ENCODE measurements at places on chromosomes 11 and 22.
A peak's percentile ranks its signal among the peaks of the same experiment; 100 is the strongest.

GRCh38 chr11:34029176-34029575 is 22.4 kb upstream of the CAPRIN1 start:
- peaks cover 3% of the 10 kb centered on the region for H3K4me1 ChIP-seq
- H3K4me3 ChIP-seq = no peak overlapping the region
- no peaks in the 10 kb centered on the region for H3K36me3 ChIP-seq
- no peak for DNase-seq
- no peaks in the 10 kb centered on the region for H3K27me3 ChIP-seq

DNA sequence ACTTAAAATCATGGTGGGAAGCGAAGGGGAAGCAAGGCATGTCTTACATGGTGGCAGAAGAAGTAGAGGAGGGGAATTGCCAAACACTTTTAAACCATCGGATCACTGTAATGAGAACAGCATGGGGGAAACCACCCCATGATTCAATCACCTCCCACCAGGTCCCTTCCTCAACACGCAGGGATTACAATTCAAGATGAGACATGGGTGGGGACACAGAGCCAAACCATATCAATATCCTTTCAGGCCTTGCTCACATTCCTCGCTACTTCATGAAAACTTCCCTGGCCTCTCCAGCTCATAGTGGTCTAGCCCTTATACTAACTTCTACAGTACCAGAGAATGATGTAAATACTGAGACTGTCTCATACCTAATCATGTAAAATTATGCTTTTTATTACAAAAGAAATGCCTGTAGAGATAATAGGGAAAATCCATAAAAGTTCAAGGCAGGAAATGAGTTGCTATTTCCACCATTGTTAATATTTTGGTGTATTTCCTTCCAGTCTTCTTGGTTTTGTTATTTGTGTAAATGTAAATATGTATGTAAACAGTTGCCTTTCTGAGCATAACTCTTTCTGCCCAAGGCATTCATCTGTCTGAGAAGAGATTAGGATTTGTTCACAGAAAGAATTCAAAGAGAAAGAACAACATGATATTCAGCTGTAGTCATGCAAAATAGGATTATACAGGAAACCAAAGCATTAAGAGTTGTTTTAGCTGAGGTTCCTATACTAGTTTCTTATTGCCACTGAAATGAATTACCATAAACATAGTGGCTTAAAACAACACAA is 104.3 kb upstream of the LDLRAD3 start:
- DNase-seq = no peak
- no peak overlapping the region for H3K4me3 ChIP-seq
- no peaks in the 10 kb centered on the region for H3K36me3 ChIP-seq
- no peaks in the 10 kb centered on the region for H3K4me1 ChIP-seq

- peaks cover 36% of the 10 kb centered on the region for H3K4me1 ChIP-seq
- H3K27me3 ChIP-seq = no peaks in the 10 kb centered on the region
- H3K4me3 ChIP-seq = peak overlapping the region; percentile 45
- peak overlapping the region; percentile 81 for H3K27ac ChIP-seq
Observed at GRCh38 chr11:64208086-64208795, 1.7 kb downstream of the FERMT3 start.

- H3K36me3 ChIP-seq = no peaks in the 10 kb centered on the region
- peaks cover 20% of the 10 kb centered on the region for H3K4me1 ChIP-seq
- H3K4me3 ChIP-seq = no peak overlapping the region
- no peak overlapping the region for H3K27ac ChIP-seq
- no peaks in the 10 kb centered on the region for H3K27me3 ChIP-seq
Observed at GRCh38 chr11:66983275-66983924, 8.3 kb downstream of the C11orf86 start.

DNA sequence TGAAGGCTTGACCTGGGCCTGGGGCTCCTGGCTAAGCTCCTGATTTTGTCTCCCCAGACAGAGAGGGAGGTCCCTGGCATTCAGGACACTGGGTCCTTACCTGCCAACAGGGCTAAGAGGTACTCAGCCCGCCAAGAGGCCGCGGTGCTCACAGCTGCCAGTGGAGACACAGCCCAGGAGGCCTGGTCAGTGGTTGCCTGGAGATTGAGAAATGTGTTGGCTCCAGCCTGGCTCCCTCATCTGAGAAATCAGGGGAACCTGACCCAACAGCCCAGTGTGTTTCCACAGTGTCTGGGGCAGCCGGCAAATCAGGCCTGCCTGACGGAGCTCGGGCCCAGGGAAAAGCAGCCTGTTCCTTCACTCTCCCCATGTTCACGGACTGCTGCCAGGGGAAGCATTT is 79.4 kb upstream of the NAV2 start:
- no peaks in the 10 kb centered on the region for H3K27me3 ChIP-seq
- no peaks in the 10 kb centered on the region for H3K36me3 ChIP-seq
- no peak overlapping the region for H3K4me3 ChIP-seq
- H3K4me1 ChIP-seq = peaks cover 22% of the 10 kb centered on the region

DNA sequence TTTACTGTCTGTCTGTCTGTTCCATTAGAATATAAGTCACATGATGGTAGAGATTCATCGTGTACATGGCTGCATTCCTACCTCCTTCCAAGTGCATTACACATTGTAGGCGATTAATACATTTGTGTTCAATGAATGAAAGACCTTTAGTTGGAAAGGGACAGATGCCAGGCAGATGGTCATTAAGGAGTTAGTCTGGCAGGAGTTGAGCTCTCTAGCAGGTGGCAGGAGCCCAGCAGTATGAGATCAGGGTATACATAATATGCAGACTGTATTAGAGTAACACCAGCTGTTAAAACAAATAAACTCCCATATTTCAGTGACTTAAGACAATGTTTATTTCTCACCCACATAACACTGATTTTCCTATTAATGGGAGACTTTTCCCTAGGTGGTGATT is 147.7 kb upstream of the LARGE1 start:
- H3K36me3 ChIP-seq = no peaks in the 10 kb centered on the region
- H3K27ac ChIP-seq = no peak overlapping the region
- no peaks in the 10 kb centered on the region for H3K27me3 ChIP-seq
- H3K4me3 ChIP-seq = no peak overlapping the region

GRCh38 chr11:108915666-108916065 is 250.8 kb downstream of the DDX10 start:
- H3K4me3 ChIP-seq = no peak overlapping the region
- H3K36me3 ChIP-seq = no peaks in the 10 kb centered on the region
- H3K27ac ChIP-seq = no peak overlapping the region
- H3K27me3 ChIP-seq = no peaks in the 10 kb centered on the region
- DNase-seq = no peak

DNA sequence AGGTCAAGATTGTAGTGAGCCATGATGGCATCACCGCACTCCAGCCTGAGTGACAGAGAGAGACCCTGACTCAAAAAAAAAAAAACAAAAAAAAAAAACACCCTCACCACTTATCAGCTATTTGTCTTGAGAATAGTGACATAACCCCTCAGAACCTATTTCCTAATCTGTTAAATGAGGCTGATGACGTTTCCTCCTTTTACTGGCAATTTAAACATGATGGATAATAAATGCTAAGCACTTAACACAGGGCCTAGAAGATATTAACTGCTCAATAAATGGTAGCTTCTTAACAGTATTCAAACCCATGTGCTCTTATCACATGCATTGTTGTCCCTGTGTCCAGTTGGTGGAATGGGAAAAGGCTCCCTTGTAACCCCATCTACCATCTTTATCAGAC is 34.6 kb downstream of the LIMK2 start:
- H3K4me3 ChIP-seq = no peak overlapping the region
- no peak for DNase-seq

- H3K36me3 ChIP-seq = no peaks in the 10 kb centered on the region
- H3K4me3 ChIP-seq = no peak overlapping the region
- no peak overlapping the region for H3K27ac ChIP-seq
Observed at GRCh38 chr11:79290761-79291160, 150.1 kb downstream of the TENM4 start.
